Hematopoietic multipotent progenitor cell (in vitro differentiated cells): ENCODE measurements at places on chromosomes 2 and 18. TPM values are rescaled to one million over a fixed set of nuclear protein-coding genes. Genes with fewer than 3 reads are reported as not detected.

DNA sequence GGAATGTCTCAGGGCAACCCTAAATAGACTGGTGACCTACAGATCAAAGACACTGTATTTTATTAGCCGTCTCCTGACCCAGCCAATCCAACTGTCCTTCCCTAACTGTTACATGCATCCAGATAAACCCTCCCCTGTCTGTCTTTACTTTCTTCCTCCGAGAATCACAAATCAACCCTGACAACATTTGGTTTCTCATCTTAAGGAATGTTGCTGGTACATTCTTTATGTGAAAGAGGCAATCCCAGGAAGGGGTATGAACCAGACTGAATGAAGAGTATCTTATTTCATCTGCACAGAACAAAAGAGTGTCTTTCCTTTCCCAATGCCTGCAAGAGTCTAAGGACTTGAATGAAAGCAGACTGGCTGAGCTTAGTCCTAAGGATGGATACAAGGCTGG lies 113.9 kb upstream of the LTBP1 start:
- DNase-seq = no peak

DNA sequence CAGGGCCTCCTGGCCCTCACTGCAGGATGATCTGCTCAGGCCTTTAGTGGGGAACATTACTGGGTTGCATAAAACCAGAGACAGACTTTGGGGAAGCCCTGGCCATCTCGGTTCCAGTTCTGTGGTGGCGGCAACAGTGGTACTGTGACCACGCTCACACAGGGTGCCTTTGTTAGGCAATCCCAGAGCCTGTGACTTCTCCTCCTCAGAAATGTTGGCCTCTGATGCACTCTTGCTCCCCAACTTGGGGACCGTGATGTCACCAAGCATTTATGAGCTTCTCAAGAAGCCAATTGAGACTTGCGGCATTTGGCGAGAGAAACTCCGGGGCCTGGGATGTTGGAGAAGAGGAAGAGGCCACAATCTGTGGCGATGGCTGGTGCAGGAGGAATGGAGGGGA lies 80.9 kb upstream of the PKDCC start:
- no peak for DNase-seq

DNA sequence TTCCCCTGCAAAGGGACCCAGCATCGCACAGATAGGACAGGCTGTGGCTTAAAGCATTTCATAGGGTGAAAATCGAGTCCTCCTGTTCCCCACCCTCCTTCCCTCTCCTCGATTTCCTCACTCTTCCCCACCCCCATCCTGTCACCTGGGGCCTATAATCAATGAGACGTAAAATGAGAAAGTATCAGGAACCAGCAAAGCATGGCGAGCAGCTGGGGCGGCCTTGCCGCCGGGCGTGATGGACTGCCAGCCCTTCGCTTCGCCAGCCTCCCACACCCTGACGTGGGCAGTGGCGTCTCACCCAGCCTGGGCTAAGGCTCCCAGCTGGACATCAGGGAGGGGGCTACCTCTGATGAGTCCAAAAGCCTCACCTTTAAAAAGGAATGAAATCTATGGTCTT lies 11.1 kb downstream of the SLC30A3 start:
- DNase-seq = no peak

The METTL5 gene
- 14.8 TPM for total RNA-seq

DNA sequence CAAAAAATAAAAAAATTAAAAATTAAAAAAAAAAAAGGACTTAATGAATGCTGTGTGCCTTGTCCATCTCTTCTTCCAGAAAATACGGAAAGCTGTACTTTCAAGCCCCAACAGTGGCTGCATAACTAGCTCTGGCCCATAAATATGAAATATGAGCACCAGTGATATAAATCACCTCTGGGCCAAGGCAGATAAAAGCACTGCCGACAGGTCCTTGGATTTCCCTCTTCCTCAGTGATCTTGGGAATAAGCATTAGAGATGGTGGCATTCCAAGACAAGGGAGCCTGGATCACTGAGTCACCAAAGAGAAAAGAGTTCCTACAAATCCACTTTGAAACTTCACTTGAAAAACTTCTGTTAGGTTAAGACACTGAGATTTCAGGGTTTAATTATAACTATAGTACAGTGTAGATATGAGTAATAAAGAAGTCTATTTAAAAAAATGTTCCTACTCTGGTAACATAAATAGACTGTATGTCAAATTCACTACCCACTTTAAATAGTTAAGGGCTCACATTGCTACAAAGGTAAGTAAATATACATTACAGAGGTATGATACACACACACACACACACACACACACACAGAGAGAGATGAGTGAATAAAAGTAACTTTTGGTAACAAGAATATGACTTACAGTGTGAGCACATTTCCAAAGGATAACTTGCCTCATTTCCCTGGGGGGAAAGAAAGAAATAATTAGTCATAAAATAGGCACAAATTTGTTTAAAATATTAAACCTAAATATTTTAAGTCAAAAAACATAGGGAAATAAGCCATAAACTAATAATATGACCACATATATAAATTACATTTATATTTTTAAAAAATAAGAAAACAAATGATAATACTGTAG lies 35.6 kb downstream of the PPP3R1 start:
- DNase-seq = no peak

The CMPK2 gene
- 31.5 TPM for total RNA-seq

- DNase-seq = no peak
Observed at GRCh38 chr2:172329416-172329773, 98.0 kb upstream of the ITGA6 start.

- no peak for DNase-seq
Observed at GRCh38 chr2:80947601-80948130, 643.1 kb upstream of the LRRTM1 start.

DNA sequence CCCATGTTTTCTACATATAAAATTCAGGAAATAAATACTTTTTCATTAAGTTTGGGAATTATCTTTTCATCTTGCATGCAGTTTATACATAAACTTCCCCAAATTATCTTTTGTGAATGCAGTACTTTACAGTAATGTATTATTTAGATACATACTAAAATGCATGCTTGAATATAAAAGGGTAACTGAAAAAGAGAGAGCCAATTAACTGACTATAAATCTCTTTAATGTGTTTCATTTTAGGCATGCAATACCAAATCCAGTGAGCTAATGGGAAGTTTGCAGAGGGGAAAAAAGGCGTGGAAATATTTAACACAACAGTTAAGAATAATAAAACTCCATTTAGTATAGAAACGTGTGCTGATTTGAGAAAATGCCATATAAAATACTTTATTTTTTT lies 39.2 kb downstream of the COL4A4 start:
- no peak for DNase-seq

GRCh38 chr2:101841679-101842327 lies 144.3 kb downstream of the MAP4K4 start:
- no peak for DNase-seq

DNA sequence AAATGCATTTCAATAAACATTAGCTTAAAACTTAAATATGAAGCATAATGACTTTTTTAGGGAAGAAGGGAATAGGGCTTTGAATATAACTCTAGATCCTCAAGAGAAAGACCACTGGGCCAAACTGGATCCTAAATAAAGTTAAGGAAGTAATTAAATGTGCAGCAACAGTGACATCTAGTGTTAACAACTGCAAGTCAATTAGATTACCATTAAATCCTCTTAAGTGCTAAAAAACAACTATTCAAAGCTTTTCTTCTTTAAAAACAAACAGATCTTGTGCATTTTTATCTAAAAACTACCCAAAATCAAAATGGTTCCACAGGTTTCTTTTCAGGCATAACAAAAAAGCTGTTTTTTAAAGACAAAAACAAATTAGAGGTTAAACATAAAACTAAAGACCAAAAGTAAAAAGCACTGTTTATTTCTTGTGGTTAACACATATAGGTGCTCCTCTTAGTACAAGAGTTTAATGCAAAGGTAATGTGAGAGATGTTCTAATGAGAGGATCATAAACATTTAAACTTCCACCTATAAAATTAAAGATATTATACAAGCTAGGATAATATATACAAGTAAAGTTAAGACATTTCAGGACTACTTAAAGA lies 111.4 kb downstream of the THADA start:
- DNase-seq = peak; percentile 76

- no peak for DNase-seq
Observed at GRCh38 chr2:64288321-64289193, 144.3 kb upstream of the PELI1 start.

The STEAP3 gene
- 13.5 TPM for total RNA-seq

DNA sequence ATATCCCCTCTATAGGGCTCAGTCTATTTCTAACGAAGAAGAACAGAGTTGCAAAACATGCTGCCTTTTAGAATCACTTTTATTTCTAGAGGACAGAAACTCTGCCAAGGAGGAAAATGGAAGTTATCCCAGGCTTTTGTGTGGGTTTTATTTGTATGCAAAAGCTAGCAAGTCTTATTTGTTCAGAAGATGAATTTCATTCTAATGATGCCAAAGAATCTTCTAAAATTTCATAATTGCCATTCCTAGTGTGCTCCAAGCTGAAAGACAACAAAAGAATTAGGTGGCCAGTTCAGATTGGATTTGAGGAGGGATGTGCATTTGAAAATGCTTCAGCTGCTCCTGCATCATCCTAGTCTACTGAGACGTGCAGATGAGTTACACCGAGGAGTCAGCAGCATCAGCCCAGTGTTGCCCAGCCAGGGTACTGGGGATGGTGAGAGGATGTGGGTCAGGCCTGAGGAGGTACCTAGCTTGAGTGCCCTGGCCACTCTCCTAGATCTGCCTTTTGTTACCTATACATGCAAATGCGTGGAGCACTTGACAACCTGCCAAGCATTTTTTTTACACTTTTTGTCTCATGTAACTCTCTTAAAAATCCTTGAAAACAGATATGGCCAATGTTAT lies 80.1 kb downstream of the KCNS3 start:
- no peak for DNase-seq

The RNF125 gene
- 8.9 TPM for total RNA-seq

GRCh38 chr2:169082995-169083394 lies 13.6 kb downstream of the DHRS9 start:
- no peak for DNase-seq

DNA sequence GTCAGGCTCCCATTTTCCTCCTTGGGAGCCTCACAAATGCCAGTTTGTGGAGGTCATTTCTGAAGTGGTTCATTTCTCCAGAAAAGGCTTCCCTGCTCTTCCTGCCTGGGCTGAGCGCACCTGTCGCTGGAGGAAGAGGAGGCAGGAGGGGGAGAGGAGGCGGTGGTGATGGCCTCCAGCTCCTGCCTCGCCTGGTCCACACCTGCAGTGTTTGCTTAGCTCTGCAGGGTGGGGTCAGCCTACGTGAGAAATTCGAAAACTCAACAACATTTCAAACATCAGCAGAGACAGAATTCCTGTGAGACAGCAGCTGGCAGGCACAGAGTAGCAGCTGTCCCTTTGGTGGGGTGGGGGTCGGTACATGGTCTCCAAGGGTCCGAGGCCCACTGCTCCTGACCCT lies 7.9 kb downstream of the IMPA2 start:
- no peak for DNase-seq

DNA sequence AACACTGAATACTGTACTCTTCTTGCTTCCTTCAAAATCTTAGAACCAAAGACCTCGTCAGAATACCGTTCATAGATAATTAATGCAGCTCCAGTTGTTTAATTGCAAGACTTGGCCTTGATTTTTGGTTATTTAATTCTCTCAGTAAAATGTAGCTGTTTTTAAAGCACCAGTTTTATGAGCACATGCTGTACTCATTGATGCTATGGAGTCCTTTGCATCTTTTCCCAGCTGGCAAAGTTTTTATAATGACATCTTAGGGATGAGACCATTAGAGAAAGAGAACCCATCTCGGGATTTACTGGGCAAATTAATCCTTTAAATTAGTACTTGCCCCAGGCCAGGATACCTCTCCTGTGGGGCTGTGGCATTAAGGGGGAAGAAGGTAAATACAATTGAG lies 199.3 kb downstream of the MEMO1 start:
- DNase-seq = no peak

The CD226 gene
- 0.81 TPM for total RNA-seq

DNA sequence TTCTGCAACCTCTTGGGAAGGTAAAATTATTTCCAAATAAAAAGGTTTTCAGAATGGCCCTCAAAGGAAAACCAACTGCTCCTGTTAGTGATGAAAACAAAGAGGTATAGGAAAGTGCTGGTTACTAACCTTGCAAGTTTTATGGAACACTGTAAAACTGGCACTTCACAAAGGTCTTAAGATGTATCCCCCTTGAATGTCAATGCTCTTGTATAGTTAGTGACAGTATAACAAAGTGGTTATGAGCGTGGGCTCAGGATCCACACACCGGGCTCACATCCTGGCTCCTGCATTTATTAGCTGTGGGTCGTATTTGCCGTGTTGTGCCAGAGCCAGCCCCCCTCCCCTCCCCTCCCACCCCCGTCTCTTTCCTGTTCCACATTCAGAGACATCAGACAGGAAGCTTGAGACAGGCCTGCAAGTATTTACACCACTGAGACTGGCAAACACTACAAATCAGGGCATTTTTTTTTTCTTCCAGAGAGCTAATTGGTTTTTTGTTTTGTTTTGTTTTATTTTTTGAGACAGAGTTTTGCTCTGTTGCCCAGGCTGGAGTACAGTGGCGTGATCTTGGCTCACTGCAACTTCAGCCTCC lies 9.2 kb upstream of the DNPEP start:
- no peak for DNase-seq

DNA sequence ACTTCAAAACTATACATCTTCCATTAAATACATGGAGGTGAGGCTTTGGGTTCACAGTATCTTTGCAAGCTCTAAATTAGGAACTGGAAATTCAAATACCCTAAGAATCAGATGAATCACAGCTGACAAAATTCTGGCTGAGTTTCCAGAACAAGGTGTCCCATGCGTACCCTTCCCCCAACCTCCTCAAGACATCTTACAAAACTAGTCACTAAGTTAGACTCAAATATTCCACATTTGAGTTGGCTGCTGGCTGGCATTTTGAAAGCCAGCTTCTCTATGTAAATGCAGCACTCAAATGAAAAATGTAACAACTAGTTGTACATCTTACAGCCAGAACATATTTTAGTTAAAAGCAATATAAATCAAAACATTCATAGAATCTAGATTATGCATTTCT lies 131.0 kb upstream of the ARL5A start:
- no peak for DNase-seq

DNA sequence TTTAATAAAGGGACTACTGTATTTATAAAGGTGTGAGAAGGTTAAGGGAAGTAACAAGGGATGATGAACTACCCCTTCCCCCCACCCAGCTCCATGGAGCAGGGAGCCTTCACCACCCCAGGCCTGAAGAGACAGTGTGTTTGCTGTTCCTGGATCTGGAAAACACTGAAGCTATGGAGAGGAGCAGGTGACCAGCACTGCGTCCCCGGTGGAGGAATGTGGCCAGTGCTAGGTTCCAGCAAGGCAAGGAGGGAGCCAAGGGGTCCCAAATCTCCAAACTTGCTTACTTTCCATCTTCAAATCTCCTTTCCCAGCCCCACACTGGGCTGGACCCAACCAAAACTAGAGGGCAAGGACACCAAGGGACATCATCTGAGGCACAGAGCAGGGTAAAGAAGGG lies 128.7 kb upstream of the CD302 start:
- no peak for DNase-seq

The CHRNA1 gene
- total RNA-seq = not detected
